Caudate nucleus (tissue), 63 donors: ENCODE measurements at places on chromosomes 12 and 14.

DNA sequence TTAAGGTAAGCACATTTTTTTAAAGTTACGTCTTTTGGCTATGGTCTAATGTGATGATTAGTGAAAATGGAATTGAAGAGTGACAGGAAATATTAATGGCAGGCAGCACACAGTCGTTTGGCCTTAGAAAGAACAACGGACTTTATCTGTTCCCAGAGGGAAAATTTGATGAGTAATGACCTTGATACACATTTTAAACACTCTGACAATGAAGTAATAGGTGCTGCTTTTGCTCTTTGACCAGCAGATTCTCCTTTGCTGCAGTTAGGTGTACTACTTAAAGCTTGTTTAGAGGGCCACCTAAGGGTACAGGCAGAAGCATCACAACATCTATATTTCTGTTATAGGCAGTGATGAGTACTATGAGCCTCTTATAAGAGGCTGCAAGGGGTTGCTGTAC is 27.1 kb upstream of the RNU6-8 start:
- no peak for DNase-seq

DNA sequence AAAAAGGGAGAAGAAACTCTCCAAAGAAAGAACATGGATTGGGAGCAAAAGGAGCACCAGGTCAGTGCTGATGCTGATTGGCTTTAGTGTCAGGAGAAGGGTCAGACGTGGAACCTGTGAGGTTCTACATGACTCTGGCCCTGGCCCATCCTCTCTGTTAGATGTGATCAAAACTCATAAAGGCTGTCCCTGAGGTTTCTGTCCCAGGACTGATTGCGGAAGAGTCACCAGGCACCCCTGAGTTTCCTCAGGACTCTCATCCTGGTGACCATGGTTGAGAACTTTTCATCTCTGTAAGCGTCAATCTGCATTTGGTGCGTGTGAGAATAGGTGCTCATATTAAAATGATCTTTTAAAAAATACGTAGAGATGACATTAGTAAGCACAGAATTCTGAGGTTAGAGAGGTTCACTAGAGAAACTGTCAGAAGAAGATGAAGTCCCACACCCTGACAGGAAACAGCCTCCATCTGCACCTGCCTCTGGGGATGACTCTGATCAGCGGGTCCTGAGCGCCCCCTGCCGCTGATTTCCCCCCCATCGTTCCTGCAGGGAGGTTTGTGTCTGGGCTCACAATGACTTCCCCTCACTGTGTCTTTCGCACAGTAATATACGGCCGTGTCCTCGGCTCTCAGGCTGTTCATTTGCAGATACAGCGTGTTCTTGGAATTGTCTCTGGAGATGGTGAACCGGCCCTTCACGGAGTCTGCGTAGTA is 741.8 kb downstream of the TMEM121 start:
- DNase-seq: no peak

- DNase-seq: no peak
These were observed 134.3 kb downstream of the ZNF664 start for GRCh38 chr12:124107351-124107750.

DNA sequence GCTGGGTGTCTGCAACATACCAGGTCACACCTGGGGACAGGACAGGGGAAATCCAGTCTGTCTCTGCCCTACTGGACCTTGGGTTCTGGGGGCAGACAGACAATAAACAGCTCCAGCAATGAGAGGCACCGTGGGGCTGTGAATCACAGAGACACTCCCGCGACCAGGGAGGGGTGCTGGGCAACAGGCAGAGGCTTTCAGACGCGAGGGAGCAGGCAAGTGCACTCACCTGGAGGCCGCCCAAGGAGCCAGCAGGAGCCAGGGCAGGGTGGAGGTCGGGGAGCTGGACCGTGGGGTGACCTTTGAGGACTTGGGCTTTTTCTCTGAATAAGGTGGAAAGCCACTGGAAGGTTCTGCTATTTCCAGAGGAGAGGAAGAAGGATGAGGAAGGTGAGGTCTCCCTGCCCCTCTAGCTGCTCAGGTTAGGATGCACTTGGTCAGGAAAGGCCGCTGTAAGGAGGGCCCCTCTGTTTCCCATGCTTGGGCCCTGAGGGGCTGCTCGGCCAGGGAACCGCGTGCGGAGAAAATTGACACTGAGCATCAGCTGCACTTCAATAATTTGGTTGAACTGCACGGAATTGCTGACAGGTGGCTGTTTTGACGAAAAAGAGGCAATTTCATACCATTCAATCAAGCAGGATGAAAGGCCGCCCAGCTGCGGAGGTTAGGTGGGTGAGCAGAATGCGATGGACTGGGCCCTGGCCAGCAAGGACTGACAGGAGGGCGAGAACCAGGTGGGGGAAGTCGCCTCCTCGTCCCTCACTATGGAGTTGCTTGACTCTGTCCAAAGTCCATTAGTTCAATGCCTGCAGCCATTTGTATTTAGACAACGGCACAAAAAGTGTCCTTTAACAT is 42.2 kb downstream of the JAG2 start:
- DNase-seq: no peak

DNA sequence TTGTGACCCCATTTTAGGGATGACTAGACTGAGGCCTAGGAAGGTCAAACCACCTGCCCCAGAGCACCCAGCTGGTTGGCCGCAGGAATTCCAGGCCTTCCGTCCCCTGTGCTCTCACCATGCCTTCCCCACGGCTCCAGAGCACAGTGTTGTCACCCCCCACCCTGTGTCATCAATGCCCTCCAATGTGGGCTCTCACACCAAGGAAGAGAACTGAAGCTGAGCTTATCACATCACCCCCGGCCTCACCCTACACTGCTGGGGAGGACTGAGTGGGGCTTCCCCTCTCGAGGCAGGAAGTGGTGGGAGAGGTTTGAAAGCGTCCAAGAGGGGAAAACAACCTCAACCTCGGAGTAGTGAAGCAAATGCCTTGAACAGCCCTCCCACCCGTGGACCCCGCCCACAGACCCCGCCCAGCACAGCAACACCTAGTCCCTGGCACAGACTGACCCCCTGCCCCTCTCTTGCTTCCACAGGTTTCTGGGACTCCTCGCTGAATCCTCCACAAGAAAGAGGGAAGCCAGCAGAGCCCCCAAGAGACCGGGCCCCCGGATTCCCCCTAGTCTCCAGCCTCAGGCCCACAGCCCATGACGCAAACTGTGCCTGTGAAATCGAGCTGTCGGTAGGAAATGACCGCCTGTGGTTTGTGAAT is 97.2 kb downstream of the LGMN start:
- DNase-seq: no peak

- no peak for DNase-seq
These were observed 1282.2 kb downstream of the AACS start for GRCh38 chr12:126347421-126347820.

GRCh38 chr12:18148961-18149360 is 59.0 kb upstream of the RERGL start:
- DNase-seq: no peak

DNA sequence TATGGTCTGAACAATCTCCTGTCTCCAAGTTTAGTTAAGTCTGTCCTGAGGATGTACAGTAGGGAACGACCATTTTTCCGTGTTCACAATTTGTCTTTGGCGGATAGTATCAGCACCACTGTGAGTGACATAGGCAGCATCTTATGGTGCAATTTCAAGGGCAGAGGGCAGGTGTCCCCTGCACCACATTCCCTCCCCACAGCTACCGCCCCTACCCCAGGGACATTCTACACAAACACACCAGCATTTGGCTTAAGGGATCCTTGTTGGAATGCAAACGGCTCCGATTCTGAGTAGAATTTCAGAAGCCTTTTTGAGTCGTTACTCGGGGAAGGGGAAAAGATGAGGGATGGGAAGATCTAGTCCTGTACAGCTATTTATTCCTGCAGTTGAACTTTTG is 25.1 kb upstream of the DICER1 start:
- no peak for DNase-seq

GRCh38 chr12:57008178-57008577 is 1.8 kb upstream of the ZBTB39 start:
- no peak for DNase-seq

GRCh38 chr12:131747276-131748177 is 36.6 kb downstream of the SFSWAP start:
- no peak for DNase-seq

DNA sequence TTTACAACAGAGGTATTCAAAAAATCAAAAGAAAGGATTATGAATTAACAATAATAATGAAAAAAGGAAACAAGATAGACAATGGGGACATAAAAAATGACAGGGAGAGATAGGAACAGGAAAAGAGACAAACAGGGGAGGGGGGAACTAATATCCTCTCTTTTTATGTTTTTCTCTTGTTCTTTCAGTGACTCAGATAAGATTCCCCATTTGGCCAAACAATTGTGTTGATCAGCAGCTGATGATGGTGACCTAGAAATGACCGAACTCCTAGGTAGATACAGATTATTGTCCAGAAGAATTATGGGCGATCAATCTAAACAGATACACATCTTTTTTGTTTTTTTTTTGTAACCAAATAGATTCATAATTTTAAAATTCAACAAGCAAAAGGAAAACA is 1277.2 kb upstream of the FLRT2 start:
- DNase-seq: no peak

DNA sequence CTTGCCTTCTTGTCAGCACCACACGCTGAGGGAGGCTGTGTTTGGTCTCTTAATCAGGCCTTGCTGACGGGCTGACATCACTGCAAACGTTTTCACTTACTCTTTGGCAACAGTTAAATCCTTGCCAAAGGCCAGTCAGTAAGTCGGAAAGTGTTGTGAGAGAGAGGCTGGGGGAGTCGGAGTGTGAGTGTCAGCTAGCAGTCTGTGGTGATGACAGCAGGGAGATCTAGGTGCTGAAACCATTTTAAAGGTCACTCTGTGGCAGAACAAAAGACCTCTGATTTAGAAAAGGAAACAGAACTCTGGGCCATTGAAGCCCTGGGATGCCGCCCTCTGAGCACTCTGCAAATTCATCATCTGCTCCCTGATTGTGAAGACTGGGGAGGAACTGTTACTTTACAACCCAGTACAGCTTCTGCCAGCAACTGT is 143.5 kb downstream of the PAX9 start:
- no peak for DNase-seq

- no peak for DNase-seq
These were observed 53.5 kb upstream of the PPP2R5C start for GRCh38 chr14:101707863-101708620.

- DNase-seq: no peak
These were observed 260.8 kb upstream of the G2E3 start for GRCh38 chr14:30297876-30298795.

DNA sequence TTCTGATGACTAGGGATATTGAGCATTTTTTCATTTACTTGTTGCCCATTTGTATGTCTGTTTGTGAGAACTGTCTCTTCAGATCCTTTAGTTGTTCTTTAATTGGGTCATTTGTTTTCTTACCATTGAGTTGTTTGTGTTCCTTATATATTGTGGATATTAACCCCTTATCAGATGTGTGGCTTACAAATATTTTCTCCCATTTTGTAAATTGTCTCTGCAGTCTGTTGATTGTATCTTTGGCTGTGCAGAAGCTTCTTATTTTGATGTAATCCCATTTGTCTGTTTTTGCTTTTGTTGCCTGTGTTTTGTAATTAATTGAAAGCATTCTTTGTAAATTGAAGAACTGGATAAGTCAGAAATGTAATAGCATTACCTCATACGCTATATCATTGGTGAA is 459.1 kb upstream of the FOXG1 start:
- no peak for DNase-seq

DNA sequence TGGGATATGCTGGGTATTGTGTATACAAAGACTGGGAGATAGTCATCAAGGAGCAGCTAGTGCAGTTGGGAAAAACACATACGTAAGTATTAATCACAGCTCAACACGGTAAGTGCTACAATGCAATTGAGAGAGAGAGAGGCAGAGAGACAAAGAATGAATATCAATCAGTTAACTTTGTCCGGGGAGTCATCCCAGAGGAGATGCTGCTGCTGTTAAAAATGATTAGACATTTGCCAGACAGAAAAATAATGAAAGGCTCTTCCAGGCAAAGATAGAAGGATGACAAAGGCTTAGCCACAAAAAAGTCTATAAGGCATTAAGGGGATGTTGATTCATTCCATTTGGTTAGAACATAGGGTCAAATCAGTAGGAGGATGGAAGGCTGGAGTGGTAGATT is 45.1 kb downstream of the AKAP6 start:
- DNase-seq: no peak

GRCh38 chr14:75972801-75973421 is 8.9 kb downstream of the TGFB3 start:
- DNase-seq: no peak

GRCh38 chr12:106633451-106633823 is 50.6 kb downstream of the RFX4 start:
- DNase-seq: no peak

DNA sequence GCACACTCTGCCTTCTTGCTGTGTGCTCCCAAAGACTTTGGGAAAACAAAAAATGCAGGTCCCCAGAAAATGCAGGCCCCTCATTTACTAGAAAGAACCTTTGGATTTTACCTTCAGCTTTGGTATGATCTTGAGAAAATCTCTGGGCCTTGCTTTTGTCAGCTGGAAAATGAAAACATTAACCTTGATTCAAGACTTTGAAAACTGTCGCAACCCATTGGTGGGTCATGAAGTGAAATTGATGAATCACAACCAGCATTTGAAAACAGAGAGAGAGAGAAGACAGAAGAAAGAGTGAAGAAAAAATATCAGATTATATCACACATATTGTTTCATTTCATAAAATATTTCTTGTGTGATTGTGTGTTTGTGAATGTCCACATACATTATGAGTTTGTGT is 322.5 kb downstream of the ZFP36L1 start:
- DNase-seq: no peak

GRCh38 chr14:54577494-54577893 is 10.6 kb downstream of the SAMD4A start:
- DNase-seq: no peak

DNA sequence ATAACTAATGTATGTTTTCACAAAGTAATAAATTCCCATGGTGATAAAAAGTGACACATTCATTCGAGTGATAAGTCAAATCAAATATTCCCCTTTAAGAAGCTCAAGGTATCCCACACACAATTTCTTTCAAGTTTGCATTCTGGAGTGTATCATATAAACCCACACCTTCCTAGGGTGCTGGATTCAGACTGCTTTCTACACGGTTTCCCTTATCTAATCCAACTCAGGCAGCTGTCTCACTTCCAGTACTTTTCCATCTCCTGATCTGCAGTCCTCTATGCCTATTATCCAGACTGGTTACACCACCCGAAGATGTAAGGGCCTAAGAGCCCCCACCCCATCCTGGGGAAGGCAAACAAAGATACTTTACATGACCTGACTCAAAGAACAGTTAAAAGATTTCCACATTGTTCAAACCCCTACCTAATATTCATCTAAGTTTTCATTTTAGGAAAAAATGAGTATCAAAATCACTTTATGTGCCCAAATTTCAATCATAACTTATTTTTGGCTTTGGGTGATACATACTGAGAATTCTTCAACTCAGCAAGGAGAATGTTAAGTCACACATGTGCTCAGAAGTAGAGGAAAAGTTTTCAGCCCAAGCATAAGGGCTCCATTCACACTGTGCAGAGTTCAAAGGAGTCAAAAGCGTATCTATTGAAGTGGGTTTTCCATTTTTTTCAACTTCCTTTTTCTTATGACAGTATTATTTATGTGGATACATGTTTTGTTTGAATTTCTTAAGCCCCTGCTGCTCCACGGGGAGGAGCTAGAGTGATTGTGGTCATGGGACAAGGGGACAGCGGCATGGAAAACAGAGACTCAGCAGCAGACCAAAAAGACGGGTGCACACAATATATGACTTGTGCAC is 41.8 kb downstream of the CORO1C start:
- peak; percentile 47 for DNase-seq
